Suppressor macrophage treated with lipopolysaccharide for 4 hours (primary cell): ENCODE measurements at places on chromosomes 12 and 14.

GRCh38 chr12:27193106-27193505 is 51.0 kb upstream of the STK38L start:
- peak; percentile 34 for DNase-seq

GRCh38 chr12:8698132-8698851 is 501 bp downstream of the RIMKLB start:
- peak; percentile 55 for DNase-seq

DNA sequence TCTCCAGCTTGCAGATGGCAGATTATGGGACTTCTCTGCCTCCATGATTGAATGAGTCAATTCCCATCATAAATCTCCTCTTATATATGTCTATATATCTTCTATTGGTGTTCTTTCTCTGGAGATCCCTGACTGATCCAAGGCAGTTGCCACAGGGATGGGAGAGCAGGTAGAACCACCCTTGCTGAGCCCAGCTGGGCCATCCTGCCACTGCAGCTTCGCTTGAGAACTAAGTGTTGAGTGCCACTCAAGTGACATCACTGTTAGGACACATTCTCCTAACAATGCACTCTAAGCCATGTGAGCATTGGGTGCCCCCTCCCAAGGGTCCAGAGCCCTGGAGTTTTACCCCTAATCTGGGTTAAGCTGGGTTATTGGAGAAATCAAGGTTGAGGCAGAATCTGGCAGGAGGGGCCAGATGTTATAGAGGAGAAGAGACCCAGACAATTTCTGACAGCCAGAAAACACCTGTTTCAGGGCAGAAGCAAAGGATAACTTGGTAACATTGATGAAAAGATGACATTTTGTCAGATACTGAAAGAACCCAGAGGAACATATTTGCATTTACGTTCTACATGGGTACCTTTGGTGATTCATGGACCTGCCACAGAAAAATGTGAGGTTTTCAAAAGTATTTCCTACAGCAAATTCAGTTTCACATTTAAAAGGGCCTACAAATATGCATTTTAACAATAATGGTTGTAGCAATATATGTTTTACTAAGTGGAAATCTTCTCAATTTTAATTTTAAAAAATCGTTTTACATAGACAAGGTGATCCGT is 57.2 kb upstream of the MAX start:
- DNase-seq = no peak

DNA sequence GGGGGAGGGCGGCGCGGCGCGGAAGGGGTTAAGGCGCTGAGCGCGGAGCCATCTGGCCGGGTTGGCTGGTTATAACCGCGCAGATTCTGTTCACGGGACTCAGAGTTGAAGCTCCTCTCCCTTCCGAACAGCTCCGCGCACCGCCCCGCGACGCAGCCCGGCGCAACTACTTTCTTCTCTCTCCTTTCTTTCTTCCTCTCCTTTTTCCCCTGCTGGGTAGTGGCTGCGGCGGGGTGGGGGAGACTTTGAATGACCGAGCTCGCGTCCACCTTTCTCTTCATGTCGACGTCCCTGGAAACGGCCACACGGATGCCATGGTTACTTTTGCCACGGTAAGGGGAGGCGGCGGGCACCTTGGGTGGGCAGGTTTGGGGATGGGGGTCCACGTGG is at the start of gene NTF3:
Gene NTF3 (plus strand): TSS at position 98 of the 390 bp plus-strand sequence. CDS start 217 bp downstream, at position 315.
- no peak for DNase-seq

GRCh38 chr14:63453443-63453936 is 89.7 kb downstream of the PPP2R5E start:
- no peak for DNase-seq

- DNase-seq = no peak
These were observed 1370.8 kb downstream of the AACS start for GRCh38 chr12:126436041-126436440.

DNA sequence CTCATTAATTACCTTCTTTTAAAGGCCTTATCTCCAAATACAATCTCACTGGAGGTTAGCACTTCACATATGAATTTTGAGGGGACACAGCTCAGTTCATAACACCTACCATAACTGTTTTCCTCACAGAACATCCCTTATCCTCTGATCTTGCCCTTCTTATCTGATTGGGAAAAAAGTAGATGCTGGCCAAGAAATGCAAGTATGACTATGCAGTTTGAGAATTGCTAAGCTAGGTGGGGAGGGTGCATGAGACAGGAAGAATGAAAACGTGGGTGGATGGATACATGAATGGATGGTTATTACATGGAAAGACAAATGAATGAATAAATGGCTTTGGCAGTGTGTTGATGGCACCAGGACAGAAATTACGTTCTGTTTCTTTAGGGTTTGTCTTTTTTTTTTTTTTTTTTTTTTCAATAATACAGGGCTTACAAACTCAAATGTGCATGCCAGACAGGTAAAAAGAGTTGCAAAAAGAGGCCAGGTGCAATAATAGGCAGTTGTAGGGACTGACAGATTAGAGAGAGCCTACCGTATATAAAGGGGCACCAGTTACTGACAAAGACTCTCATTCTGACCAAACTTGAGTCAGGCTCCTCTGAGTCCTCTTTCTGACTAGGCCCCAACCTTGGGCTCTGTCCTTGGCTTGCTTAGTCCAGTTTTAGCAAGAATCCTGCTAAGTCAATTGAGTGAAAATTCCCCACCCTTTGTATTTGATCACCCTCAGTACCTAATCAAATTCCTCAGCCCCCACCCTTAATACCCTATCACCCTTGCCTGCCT is 304.9 kb downstream of the ZFP36L1 start:
- DNase-seq = no peak

DNA sequence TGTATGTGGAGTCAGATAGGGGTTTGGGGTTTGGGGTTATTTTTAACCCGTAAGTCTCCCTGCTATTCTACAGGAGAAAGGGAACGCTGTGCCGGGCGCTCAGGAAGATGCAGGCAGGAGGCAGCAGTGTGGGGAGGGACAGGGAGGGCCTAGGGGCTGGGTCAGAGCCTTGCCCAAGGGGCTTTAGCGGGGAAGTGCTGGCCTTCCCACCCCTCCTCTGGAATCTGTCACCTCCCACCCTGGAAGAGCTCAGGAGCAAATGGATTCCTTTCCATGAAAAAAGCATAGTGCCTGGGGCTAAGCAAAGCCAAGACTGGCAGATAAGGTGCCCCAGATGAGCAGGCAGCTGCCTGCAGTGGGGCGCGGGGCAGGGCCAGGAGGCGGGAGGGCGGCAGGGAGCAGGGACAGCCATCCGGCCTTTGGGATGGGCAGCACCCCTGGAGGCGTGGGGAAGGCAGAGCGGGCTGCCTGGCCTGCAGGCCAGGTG is 7.3 kb upstream of the INF2 start:
- DNase-seq = no peak

DNA sequence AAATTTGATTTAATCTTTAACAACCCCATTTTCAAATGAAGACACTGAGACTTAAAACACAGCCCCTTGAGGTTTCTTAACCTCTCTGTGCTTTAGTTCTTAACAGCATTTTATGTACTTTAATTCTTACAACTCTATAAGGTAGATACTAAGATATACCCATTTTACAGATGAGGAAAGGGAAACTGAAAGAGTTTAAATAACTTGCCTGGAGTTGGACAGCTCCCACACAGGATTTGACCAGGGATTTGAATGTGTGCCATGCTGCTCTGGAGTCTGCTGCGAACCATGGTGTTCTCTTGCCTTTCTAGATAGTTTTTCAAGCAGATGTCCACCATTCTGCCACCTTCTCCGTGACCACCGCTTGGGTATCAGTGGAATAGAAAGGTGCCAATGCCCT is 28.2 kb downstream of the RNFT2 start:
- DNase-seq = no peak

DNA sequence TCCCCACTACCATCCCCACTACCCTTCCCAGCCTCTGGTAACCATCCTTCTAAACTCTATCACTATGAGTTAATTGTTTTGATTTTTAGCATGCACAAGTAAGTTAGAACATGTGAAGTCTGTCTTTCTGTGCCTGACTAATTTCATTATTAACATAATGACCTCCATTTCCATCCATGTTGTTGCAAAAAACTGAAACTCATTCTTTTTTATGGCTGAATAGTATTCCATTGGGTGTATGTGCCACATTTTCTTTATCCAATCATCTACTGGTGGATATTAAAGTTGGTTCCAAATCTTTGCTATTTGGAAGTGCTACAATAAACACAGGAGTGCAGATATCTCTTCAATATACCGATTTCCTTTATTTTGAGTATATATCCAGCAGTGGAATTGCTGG is 13.2 kb upstream of the PPM1H start:
- no peak for DNase-seq

- no peak for DNase-seq
These were observed 121.2 kb upstream of the SLC35F4 start for GRCh38 chr14:57987051-57987450.

- peak; percentile 85 for DNase-seq
These were observed 1.7 kb upstream of the DUSP6 start for GRCh38 chr12:89353823-89354611.

- DNase-seq = peak; percentile 81
These were observed 102.7 kb downstream of the TMEM30B start for GRCh38 chr14:61178226-61179060.

DNA sequence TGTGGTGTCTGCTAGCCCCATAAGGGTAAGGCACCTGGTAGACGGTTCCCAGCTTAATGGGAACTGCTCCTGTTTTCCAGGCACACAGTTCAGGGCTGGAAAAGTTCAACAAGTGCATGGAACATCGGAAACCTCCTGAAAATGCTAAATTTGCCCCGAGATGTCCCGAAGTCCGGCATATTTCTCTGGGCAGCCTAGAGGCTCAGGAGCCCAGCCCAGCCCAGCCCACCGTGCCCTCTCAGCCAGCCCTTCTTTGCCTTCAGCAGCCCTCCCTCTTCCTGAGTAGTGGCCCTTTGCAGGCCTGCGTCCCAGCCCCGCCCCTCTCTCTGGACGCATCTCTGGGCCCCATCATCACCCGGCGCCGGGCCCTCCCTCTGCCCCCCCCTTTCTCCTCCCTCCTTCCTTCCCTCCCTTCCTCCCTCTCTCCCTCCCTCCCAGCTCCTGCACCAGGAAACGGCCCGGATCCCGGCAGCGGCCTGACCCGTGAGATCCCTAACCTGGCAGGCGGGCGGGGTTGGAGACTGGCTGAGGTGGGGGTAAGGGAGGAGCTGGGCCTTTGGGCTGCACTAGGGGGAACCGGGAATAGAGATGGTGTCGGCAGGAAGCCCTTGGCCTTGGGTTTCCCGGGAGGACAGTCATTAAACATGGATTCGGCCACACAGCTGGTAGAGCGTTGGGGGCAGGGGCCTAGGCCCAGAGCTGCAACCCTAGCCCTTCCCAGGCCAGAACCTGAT is at the start of gene BCL2L2:
Gene BCL2L2 (plus strand): TSS at position 422 of the 734 bp plus-strand sequence. CDS start 935 bp downstream, outside the sequence.
- DNase-seq = peak; percentile 88

GRCh38 chr12:54549774-54550451 is 512 bp downstream of the PDE1B start:
- no peak for DNase-seq

DNA sequence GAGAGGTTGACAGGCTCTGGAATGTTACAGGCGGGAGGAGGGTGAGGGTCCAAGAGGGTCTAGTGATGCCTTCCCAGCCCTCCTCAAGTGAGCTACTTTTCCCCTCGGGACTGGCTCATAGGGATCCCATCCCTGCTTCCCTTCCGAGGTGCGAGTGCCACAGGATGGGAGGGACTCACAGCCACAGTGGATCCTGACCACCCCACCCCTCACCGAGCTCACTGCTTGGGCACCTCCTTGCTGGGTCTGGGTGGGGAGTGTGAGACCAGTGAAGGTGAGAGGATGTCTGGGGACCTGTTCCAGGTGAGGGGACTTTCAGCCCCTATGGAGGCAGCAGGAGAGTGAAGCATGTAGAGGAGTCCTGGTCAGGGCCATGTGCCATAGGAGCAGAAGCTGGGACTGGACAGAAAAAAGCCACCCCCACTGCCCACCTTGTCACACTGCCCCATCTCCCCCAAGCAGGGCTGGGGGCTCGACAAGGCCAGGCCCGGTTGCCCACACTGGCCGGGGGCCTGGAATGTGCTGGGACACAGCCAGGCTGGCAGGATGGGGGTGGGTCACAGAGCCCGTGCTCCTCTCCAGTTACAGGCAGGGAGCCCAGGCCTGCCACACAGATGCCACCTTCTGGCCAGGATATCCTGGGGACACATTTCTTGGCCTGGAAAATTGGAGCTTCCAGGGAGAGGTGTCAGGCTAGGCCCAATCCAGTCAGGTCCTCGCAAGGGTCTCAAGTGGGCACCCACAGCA is 1.7 kb upstream of the TNS2 start:
- no peak for DNase-seq

DNA sequence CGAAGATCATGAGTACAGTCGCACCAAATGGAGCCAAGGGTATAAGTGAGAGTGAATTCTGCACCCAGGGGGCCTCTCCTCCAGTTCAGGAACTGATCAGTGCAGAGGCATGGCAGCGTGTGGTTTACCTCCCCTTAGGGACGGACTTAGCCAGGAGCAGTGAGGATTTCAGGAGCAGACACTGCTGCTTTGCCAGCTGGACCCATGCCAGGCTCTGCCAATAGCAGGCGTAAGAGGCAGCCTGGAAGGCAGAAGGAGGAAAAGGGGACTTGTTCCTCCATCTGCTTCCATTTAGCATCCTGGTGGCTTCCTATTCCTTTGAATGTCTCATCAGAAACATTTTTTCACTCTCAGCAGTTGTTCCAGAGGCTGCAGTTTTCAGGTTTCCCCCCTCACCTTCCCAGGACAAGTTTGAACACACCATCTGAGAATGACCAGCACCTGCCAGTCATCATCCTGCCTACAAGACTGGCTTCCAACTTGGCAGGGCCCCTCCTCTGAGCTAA is 137.0 kb upstream of the LMNTD1 start:
- no peak for DNase-seq

GRCh38 chr12:111636209-111636945 is 37.3 kb upstream of the ATXN2 start:
- no peak for DNase-seq

- DNase-seq = peak; percentile 42
These were observed 67.9 kb upstream of the BEGAIN start for GRCh38 chr14:100654814-100655740.

GRCh38 chr12:7602277-7602676 is 63.4 kb downstream of the APOBEC1 start:
- peak; percentile 70 for DNase-seq

GRCh38 chr14:96194657-96195431 is 9.8 kb upstream of the BDKRB2 start:
- no peak for DNase-seq

- no peak for DNase-seq
These were observed 367.2 kb upstream of the LMO3 start for GRCh38 chr12:16972923-16973770.

DNA sequence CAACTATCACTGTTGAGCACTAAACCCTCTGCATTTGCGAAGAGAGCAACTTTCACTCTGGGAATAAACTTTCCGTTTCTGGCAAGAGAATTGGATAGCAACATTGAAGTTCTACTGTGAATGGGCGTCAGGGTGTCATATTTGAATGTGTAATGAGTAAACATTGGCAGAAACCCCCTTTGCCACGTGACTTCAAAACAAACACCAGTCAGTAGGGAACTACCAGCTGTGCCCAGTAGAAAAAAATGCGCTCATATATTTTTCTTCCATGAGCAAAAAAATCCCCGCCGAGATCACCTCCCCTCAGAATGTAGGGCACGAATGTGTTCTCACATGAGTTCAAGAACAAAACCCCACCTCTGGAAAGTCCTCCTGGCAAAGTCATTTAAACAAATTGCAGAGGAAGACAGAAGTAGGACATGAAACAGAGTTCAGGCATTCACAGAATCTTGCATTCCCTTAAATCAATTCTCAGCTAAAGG is 80.6 kb downstream of the BTG1 start:
- DNase-seq = peak; percentile 88
